ENCODE measurements at places on chromosomes 6 and 20.

GRCh38 chr20:49979030-49979832 is 3.5 kb upstream of the SNAI1 start:
- no peak for DNase-seq

GRCh38 chr20:7601431-7601830 is 338.8 kb downstream of the HAO1 start:
- DNase-seq: no peak

DNA sequence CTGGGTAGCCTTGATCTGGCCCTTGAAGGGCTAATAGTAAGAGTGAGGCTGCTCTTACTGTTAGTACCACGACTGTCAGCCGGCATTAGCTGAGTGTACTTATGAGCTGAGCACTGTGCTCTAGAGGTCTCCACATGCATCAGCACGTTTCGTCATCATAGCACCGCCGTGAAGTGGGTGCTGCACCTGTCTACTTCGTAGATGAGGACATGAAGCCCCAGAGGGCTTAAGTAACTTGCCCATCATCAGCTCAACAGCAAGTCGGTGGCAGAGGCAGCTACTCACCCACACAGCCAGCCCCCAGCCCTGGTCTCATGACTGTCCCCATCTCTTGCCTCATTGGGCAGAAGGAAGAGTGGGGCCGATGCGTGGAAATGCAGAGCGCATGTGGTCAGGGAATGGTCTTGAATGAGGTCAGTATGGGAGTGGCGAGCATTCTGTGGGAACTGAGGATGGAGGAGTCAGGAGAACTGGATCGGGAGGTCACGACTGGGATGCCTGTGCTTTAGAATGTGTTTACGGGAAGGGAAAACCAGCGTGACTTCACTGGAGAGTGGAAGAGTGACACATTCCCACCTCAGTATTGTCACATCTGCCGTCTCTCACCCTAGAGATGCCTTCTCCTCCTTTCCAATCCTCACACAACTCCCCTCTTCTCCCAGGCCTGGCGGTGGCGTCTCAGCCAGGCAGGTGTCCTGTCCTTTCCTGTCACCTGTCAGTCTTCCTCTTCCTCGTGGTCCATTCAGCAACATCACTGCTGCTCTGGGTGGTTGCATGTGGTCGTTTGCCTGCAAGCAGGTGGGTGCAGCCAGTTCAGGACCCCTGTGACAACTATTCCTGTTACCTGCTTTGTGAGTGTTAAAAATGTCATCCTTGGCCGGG is 6.0 kb downstream of the SYTL3 start:
- DNase-seq: peak; percentile 88

DNA sequence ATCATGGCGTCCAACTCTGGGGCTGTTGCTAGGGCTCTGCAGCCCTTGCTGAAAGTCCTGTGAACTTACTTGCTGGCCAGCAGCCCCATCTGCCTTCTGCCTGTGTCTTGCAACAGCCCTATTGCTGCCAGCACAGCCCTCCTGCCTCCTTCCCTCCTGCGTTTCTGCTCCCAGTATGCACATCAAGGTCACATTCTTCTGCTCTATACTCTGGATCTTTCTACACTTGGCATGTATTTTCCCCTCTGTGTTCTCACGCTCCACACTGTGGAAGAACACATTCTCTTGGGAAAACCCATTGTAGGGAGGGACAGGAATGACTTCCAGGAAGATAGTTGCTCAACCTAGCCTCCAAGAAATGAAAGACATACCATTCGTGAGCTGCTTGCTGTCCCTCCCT is 80.9 kb upstream of the PHACTR2 start:
- no peak for DNase-seq

GRCh38 chr6:107656883-107657282 is 167.0 kb downstream of the SOBP start:
- DNase-seq: no peak

GRCh38 chr6:72936766-72937559 is 288.3 kb downstream of the KHDC1L start:
- no peak for DNase-seq

DNA sequence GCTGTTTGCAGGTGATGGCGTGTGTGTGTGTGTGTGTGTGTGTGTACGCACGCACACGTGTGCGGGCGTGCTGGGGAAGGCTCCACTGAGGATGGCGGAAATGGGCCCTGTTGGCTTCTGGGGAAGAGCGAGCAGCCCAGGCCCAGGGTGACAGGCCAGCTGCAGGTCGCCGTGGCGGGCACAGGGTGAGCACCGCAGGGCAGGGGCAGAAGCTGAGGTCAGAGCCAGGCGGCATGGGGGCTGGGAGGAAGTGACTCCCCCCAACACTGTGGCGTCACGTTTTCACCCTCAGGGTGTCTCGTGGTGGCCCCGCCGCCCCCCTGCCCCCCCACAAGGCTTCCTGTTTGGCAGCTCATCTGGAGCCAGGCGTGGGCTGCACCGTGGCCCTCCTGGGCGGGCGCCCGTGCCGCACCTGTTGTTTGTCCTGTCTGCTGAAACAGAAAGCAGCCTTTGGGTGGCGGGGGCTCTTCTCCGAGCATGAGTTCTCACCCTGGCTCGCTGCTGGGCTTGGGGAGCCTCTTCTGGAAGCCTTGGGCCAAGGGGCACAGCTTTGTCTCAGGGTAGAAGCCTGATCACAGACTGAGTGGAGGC is 7.1 kb downstream of the RBM38 start:
- no peak for DNase-seq

- no peak for DNase-seq
Observed at GRCh38 chr6:128350416-128351254, 169.8 kb downstream of the PTPRK start.

GRCh38 chr6:152983637-152984512 is 1.0 kb upstream of the FBXO5 start:
- peak; percentile 92 for DNase-seq

DNA sequence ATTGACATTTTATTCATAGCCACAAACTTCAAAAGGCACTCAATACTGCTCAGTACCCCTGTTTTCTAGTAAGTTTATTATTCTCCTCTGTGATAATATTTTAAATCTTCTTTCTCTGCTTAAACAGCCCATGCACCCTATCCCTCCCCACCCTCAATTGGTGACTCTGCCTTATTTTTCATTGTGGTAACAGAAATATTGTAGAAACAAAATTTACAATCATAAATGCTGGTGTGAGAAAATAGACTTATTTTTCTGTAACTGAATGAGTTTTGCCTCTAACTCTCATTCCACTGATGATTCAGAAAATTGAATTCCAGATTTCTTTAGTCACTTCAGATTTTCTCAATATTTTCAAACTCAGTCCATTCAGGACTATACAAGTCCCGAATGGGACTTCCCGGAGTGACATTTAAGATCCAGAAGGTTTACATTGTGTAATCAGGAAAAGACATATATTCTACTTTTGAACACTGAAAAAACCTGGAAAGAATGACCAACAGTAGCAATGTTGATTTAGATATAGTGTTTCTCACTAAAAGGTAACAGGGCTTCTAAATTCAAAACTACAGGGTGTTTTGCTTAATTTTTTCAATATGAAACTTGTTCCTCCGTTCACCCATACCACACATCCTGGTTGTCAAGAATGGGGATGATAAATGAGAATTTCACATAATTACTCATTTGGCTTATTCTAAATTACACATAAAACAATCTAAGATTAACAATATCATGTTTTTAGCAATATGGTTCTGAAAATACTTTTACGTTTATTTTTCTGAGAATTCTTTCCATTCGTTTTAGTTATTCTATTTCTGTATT is 34.8 kb upstream of the UST start:
- no peak for DNase-seq

GRCh38 chr6:164396071-164397047 is 913.0 kb downstream of the C6orf118 start:
- no peak for DNase-seq

- no peak for DNase-seq
Observed at GRCh38 chr6:45310118-45310788, 17.9 kb upstream of the RUNX2 start.

DNA sequence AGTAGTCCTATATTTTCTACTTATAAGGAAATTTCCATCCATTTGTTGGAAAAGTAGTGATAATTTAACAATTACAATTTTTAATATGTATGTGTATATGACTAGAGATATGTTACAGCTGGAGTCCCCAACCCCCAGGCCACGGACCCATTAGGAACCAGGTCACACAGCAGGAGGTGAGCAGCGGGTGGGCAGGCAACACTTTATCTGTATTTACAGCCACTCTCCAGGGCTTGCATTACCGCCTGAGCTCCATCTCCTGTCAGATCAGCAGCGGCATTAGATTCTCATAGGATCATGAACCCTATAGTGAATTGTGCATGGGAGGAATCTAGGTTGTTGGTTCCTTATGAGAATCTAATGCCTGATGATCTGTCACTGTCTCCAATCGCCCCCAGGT is 46.8 kb downstream of the TRDN start:
- no peak for DNase-seq

GRCh38 chr20:19727251-19727847 is 30.7 kb upstream of the RIN2 start:
- no peak for DNase-seq

DNA sequence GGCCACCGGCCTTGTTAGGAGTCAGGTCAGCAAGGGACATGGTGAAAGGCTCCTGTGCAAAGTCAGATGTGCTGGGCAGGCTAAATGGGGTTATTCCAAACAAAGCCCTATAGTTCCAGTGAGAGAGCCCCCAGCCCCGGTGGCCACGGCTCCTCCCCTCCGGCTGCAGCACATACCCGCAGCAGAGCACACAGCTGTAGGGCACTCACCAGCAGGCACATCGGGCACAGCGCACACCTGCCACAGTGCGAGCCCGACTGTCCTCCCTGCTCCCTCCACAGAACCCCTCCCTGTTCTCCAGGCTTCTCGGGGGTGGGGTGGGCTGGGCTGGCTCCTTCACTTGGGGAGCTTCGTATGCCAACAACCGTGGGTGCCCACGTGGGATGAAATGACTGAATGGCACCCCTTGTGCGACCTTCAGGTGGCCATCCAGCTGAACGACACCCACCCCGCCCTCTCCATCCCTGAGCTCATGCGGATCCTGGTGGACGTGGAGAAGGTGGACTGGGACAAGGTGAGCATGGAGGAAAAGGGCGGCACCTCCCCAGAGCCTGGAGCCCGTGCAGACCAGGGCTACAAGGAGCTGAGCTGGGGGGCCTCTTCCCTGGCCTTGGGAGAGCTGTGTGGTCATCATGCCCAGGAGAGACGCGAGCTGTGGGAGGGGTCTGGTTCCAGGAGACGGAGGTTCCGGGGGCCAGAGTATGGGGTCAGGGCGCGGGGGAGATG is 30.9 kb downstream of the PYGB start:
- no peak for DNase-seq

- DNase-seq: no peak
Observed at GRCh38 chr6:111558690-111559187, 46.9 kb downstream of the TRAF3IP2 start.

DNA sequence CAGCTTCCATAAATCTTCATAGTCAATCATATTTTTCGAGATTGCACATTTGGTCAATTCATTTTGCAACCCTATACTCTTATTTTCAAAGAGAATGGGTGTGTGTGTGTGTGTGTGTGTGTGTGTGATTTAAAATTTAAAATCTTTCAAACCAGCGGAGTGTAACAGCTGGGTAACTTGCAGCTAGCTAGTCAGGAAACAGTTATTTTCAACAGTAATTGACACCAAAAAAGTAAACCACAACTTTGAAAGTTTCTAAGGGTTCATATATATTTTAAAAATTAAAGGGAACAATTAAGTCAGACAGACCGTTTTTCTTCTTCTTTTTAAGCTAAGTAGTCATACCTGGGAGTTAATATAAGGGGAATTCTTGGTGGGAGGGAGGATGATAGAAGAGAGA is 57.0 kb downstream of the PRR18 start:
- DNase-seq: no peak

- DNase-seq: no peak
Observed at GRCh38 chr6:87436435-87436834, 28.7 kb downstream of the CFAP206 start.

DNA sequence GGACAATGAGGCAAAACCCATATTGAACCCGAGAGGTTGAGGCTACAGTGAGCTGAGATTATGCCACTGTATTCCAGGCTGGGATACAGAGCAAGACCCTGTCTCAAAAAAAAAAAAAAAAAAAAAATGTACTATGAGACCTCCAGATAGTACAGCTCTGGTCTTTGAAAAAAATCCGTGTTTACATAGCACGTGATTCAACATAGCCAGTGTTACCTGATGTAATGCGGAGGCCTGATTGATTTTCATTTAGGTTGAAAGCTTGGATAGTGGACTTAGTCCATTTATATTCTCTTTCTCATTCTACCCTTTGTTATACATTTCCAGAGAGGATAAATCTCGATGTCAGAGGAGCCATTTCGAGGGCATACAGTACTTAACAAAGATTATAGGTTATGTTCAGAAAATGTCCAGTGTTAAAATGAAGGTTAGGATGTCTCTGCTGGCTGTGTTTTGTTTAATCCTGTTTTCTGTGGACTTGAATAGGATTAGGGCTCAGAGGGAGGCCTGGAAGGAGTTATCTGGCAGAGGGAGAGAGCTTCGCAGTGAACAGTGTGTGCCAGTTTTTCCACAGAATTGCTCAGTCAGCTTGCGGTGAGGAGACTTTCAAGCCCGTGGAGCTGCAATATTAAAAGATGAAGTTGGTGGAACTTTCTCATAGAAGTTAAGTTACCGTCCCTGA is 33.9 kb upstream of the BCLAF1 start:
- no peak for DNase-seq

- DNase-seq: no peak
Observed at GRCh38 chr20:38209054-38209675, 44.1 kb upstream of the TGM2 start.

- DNase-seq: no peak
Observed at GRCh38 chr20:48489046-48489463, 338.7 kb downstream of the PREX1 start.

GRCh38 chr20:2705931-2706645 is 13.5 kb downstream of the EBF4 start:
- DNase-seq: no peak

DNA sequence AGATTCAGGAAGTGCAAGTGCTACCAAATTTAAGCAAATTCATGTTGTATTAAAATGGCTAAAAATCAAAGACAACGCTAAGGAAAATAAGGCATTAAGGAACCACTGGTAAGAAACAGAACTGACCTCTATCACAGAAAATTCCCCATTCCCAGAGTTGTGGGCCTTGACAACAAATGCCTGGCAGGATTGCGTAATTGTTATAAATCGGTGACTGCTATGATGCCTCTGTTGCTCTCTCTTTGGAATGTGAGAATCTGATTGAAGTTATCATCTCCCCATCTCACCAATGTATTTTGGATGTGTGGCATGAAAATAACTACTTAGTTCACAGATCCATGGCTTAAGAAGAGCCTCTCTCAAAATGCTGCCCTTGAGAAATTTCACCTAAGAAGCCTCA is 257.3 kb downstream of the OGFRL1 start:
- DNase-seq: no peak

- DNase-seq: peak; percentile 40
Observed at GRCh38 chr6:56843476-56844349, 111.2 kb upstream of the BEND6 start.
